ENCODE measurements at places on chromosomes 1 and 21.

- DNase-seq: peak; percentile 35
Measured at GRCh38 chr21:28737674-28738419, 254.8 kb downstream of the LTN1 start.

DNA sequence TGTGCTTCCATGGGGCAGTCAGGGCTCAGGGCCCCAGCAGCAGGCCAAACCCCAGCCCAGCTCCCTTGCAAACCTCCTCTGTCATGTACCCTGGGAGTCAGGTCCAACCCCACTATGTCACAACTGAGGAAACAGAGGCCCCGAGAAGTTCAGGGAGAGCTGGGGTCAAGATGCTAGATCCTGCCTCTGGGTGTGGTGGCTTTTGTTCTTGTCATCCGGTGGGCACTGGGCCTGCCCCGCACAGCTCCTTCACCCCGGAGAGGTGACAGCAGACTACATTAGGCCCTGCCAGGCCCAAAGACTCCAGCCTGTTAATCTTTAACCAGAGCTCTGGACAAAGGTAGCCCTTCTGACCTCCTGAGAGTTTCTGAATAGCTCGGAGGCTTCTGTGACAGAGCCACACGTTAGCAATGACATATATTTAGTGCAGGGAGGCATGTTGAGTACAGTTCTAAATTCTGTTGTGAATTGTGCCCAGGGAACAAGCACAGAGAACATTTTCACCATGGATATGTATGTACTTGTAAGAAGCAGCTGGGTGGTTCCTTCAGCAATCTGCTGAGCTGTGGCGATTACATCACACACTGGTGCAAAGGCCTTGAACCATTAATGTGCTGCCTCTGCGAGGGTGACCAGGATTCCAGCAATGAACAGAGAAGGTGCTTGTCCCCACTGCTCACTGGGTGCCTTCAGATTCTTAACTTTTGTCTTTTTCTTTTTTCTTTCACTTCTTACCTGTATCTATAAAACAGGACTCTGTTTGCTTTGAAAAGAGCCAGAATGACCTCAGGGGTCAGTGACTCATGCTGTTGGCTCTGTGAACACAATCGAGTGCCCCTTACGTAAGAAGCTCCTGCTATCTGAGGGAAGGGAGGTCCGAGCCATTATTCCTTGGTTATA, 102.8 kb downstream of the RHOU start:
- no peak for DNase-seq

DNA sequence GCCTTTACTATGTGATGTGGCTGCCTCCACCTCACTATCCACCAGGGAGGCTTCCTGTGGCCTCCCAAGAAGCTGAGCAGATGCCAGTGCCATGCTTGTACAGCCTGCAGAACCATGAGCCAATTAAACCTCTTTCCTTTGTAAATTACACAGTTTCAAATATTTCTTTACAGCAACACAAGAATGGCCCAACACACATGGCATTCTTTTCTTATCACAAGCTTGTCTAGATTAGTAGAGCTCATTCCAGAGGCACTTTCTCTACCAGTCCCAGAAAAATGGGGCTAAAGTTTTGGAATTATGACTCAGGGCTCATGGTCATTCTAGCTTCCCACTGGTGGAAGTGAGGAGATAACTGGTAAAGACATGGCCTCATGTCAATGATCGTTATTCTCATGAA, 655.2 kb downstream of the LMO4 start:
- DNase-seq: no peak

DNA sequence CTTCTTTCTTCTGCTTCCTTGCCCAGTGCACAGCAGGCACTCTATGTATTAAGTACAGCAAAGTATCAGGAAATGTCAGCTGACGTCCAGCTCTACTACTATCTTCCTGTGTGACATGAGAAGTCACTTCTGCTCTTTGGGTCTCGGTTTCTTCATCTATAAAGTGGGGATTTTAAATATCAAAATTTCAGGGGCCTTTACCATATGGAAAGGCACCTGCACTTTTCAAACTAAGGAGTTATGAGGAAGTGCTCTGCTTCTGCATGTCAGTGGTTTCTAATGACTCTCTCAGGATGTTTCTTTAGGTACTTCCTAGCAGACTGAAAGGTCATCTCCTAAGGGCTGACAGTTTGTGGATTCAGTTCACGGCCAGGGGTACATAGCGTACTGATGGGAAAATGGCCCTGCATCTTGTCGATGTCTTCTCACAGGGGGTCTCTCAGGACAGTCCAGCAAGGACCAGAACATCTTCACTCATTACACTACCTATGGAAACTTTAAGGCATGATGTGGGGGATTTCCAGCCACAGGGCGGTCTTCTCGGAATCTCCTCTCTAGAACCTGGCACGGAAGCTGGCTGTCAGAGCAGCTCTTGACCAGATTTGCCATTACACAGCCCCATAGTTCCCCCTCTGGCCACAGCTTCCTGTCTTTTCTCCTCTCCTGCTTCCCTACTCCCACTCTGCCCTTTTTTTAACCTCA, 42.0 kb upstream of the MTF1 start:
- DNase-seq: no peak

- DNase-seq: no peak
Measured at GRCh38 chr1:44336668-44337067, 18.4 kb downstream of the ERI3 start.

DNA sequence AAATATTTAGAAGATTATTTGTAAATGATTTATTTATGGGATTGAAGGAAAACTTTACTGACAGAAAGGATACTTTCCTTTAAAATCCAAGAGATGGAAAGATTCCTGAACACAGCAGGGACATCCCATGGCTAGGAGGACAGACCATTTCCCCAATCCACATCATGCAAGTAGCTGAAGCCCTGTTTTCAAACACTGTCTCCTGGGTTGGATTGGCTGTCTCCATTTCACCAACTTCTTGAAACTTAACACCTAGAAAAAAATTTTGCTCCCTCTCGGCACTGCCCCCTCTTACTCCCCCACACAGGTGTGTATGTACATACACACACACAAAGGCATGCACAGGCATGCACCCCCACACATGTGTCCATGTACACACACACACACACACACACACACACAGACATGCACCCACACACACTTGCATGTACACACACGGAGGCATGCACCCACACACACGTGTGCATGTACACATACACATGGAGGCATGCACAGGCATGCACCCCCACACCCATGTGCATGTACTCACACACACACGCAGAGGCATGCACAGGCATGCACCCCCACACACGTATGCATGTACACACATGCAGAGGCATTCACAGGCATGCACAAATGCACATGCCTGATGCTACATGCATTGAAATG, 320.0 kb downstream of the CHRM3 start:
- no peak for DNase-seq

DNA sequence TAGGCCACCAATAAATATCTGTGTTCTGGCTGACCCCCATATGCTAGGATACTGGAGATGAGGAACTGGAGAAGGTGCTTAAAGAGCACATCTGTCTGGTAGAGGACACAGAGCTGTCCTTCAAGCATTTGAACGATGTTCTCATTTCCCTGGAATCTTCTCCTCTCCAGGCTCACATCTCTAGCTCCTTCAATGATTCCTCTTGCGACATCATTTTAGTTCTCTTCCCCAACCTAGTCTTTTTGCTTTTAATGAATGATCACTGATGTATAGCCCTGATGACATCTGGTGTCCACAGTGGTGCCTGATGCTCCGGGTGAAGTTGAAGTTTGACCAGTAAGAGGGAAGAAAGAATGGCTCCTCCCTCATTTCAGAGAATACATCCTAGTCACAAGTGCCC, 80.8 kb upstream of the UBE2U start:
- no peak for DNase-seq

DNA sequence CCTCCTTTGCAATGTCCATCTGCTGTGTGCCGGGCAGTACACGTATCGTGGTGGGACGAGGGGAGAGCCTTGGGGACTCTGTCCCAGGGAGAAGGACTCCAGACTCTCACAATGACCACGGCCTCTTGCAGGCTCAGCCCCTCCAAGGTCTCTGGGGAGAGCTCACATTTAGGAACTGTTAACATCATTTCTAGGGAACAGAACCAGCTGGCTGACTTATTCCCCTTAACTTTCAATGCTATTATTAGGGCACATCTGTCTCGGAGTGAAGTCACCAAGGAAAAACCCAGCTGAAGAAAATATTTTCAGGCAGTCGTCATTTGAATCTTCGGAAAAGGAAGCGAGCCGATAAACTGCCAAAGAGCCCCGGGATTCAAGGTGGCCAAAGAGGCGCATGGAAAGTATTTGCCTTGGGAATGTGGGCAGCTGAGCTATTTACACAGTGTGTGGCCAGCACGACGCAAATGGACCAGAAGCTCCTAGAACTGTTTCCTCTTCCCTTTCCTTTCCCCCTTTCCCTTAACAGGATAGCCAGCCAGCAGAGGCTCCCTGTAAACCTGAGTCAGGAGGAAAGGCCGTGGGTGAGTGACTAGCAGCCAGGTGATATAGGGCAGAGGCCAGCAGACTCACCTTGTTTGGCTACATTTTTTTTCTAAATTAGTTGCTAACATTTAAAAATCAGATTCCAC, 74.5 kb downstream of the ITPKB start:
- no peak for DNase-seq

GRCh38 chr1:192709544-192709943, 73.6 kb downstream of the RGS13 start:
- no peak for DNase-seq

DNA sequence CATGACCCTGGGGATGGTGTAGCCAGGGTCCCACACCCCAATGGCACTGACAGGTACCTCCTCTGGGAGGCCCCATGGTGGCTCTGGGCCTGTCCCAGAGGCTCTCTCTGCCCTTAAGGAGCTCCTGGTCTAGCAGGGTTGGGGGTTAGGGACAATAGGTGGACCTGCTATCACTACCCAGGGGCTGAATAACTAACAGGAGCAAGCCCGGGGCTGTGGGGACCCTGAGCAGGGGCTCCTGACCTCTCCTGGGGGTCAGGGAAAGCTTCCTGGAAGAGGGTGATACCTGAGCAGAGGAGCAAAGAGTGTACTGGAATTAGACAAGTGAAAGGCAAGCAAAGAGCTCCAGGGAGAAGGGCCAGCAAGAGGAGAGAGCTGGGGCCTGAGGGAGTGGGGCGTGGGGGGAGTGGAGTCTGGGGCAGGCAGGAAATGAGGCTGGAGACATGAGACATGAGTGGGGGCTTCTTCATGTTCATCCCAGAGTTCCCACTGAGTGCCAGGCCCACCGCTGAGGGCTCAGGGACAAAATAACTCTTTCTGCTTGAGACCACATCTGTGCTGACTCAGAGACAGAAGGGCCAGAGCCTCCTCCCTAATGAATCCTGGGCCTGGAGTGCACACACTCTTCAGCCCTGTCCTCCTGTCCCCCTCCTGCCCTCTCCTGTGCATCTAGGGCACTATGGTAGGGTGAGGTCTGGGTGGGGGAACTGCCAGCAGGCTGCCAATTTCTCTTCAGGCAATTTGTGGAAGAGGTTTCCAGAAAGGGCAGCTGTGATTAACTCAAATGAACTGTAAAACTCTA, 517.6 kb downstream of the PTPRU start:
- peak; percentile 23 for DNase-seq

DNA sequence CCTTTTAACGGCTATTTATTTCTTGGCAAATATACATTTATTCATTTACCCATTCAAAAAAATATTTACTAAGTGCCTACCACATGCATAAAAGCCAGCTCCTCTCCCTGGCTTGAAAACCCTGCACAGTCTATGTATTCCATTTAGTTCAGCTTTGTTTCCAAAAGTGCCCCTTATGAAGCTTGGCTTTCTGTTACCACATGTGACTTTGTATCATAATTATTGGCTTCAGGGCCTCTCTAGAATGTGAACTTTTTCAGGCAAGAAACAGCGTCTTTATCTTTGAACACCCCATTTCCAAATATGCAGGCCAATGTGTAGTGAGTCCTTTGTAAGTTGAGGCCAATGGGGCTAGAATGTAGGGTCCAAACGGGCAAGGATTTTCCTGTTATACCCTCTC, 69.4 kb downstream of the CACHD1 start:
- no peak for DNase-seq

- DNase-seq: no peak
Measured at GRCh38 chr1:180892675-180893074, 20.0 kb upstream of the KIAA1614 start.

- no peak for DNase-seq
Measured at GRCh38 chr1:191427593-191427992, 730.7 kb upstream of the RGS18 start.

DNA sequence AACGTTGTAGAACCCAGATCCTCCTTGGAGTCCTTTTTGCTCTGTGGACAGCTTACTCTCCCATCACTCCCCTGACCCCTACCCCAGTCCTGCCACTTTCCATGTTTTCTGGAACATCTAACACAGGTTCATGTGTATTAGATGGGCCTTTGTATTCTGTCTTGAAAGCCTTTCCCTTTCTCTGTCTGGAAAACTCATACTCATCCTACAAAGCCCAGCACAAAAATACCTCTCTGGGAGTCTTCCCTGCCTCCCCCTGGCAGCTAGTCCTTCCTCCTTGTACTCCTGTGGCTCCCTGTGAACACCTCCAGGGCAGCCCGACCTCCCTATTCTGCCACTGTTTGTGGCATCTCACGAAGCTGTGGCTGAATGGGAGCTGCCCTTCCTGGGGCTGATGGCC, 7.8 kb upstream of the HEYL start:
- DNase-seq: no peak

GRCh38 chr1:174785510-174785909, 214.2 kb upstream of the CACYBP start:
- no peak for DNase-seq

GRCh38 chr1:59685101-59685500, 129.6 kb upstream of the HOOK1 start:
- DNase-seq: no peak

DNA sequence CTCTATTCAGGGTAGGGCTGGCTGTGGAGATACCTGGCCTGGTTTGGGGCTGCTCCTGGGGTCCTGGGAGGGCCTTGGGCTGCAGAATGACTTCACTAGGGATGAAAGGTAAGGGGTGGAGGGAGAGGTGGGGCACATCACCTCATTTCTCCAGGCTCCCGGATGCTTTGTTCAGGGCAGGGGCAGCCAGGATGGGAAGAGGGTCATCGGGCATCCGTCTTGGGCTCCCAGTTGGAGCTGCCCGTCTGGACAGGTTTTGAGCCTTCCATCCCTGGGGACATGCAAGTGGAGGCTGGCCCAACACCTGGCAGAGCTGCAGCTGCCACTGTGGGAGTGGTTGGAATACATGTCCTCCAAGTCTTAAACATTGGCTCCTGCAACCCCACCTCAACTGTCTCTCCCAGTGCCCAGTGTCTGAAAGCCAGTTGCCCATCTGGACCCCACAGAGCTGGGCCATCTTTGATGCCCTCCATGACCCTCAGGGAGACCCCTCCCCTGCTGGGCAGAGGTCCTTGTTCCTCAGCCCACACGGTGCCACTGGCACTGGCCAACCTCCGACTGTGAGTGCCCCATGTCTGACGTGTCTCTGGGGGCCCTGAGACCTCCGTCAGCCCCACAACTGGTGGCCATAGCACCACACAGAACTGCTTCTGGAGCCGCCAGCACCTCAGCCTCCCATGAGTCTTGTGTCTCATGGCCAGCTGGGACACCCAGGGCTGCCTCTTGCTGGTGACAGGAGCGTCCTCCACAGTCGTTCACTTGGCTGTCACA, 52.8 kb downstream of the TRIM11 start:
- DNase-seq: no peak

GRCh38 chr1:70277875-70278274, 56.7 kb downstream of the SRSF11 start:
- no peak for DNase-seq

GRCh38 chr1:29420202-29420601, 183.9 kb downstream of the PTPRU start:
- no peak for DNase-seq

GRCh38 chr1:115454837-115455511, 116.9 kb upstream of the NGF start:
- DNase-seq: peak; percentile 69
